ENCODE measurements at places on chromosomes 7 and 10.

GRCh38 chr7:100374601-100375000, 1.3 kb downstream of the PILRA start:
- no peak for DNase-seq

GRCh38 chr7:131933751-131934289, 377.4 kb upstream of the PODXL start:
- DNase-seq, result no peak

DNA sequence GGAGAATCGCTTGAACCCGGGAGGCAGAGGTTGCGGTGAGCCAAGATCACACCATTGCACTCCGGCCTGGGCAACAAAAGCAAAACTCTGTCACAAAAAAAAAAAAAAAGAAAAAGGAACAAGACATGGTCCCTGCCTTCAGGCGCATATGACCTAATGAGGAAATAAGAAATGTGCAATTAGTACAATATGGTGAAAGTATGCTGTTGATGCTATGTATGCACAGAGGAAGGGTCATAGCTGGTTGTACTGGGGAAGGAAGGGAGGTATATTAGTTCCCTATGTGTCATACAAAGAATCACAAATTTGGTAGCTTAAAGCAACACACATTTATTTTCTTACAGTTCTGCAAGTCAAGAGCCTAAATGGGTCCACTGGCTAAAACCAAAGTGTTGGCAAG, 97.8 kb upstream of the MPP7 start:
- no peak for DNase-seq

- no peak for DNase-seq
Measured at GRCh38 chr7:89133357-89133756, 337.8 kb upstream of the TEX47 start.

DNA sequence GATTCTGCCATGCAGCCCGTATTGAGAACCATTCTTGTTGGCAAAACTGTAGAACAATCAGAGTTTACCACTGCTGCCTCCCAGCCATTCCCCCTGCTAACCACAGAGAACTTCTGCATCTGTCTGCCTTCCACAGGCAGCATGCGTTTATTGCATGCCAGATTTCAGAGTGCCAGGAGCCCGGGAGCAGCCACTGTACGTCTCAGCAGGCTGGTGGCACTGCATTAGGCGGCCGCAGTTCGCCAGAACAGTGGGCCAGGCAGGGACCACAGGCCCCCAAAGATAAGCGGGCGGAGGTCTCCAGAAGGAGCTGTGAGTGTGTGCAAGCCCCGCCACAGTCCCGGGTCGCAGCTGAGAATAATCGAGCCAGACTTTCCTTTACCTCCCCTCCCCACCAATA, 31.8 kb downstream of the ZNF467 start:
- peak; percentile 41 for DNase-seq

- peak; percentile 23 for DNase-seq
Measured at GRCh38 chr10:3192856-3193635, 20.5 kb upstream of the PITRM1 start.

DNA sequence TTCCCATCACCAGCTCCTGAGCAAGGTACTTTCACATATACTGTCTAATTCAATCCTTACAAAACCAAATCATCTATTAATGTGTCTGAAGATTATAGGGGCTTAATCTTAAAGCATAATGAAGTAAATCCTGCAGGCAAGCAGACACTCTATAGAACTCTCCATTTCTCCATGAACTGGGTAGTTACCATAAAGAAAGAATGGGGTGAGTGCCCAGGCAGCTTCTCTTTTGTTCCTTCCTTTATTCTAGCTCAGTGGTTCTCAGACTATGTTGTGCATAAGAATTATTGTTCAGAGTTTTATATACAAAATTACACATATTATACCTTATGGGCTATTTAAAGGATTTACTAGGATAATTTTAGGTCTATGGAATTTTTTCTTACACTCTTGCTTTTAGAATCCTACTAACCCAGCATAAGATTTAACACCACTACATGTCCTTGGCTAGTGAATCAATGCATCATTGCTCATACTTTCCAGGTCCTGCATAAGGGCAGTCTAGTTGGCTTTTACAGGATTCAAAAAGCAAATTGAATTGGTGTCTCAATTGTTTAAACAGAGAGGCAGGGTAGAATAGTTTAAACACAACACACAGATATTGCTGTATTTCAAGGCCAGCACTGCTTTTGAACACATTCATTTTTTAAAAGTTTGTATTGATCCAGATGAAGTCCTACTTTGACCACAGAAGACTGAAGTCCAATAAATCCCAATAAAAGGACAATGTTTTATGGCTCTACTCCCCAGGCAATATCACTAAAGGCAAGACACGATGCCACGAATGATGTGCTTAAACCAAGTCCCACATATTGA, 12.9 kb downstream of the SGCE start:
- DNase-seq, result no peak

- no peak for DNase-seq
Measured at GRCh38 chr10:104144931-104145330, 23.0 kb downstream of the SFR1 start.

Data from hippocampal formation (tissue), 2 donors.